ENCODE measurements at places on chromosomes 1 and 21. TPM values are rescaled to one million over a fixed set of nuclear protein-coding genes. Genes with fewer than 3 reads are reported as not detected.

The FMO3 gene
- total RNA-seq: not detected

The CHI3L2 gene
- total RNA-seq: 0.77 TPM

The RASSF5 gene
- 1.6 TPM for total RNA-seq

The DCAF8 gene
- 127 TPM for total RNA-seq

The FCER1G gene
- total RNA-seq: 0.77 TPM

The CCDC27 gene
- total RNA-seq: not detected

The HHAT gene
- 2.3 TPM for total RNA-seq

The CCNL2 gene
- total RNA-seq: 297 TPM

The OXCT2 gene
- total RNA-seq: 1.9 TPM
